ENCODE measurements at places on chromosomes 7 and 10.

GRCh38 chr10:35412900-35413491 lies 76.7 kb downstream of the CCNY start:
- DNase-seq: no peak

DNA sequence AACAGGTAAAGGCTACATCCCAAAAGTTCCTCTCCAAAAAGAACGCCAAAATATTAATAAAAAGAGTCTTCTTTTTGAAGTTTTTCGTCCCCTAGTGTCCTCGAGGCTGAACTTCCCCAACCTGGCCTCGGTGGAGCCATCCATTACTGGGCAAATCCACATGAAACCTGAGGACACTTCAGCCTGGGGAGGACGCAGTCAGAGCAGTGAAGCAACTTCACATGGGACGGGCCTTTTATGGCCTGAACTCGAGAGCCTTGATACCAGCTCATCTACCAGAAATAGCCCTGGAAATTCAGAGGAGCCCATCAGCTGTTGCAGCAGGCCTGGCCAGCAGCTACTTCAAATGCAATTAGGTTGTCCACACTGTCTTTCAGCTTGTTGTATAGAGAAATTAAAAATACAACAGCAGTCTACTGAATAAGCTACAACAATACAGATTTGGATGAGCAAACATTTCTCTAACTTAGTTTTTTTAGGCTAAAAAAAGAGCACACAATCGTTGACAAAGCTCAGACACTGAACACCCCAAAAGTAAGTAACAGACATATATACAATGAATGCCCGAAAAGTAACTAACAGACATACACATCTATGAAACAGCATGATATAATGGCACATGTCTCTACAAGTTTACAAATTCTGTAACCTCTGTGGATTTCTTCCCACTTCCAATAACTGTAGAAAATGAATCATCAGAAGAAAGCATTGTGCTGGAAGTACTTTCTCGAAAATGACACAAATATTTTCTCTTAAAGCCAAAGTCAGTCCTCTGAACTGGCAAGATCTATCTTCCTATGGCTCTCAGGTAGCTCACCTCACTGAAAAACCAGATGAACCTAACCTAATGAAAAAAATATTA lies at the start of gene SVIL:
Gene SVIL (minus strand): TSS at position 208 of the 862 bp plus-strand sequence. CDS start 79,913 bp downstream, outside the sequence.
- peak; percentile 55 for DNase-seq

DNA sequence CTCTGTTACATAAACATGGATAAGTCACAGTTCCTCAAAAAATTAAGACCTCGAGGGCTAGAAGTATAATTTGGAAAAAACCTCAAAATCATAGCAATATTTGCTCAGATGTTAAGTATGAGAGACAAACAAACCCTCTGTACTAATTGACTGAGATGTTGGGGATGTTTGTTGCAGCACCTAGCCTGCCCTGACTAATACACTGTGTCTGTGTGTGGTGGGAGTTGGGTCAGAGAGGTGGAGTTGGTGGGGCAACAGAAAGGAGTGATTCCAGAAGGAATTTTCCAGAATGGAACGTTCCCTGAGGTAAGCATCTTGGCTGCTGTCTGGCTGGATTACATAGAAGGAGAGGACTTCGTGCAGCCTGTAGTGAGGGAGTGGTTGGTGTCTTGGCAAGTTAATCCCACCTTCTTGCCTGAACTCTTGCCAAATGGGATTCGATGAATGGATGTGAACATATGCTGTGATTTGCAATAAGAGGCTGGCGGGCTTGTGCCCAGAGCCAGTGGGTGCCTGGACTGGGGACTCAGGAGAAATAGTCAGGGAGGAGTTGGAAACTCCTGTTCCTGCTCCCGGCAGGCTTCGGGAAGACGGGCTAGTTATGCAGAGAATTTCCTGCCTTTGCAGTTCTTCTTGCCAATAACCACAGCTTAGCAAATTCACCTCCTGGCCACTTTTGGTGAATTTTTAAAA lies 9.3 kb upstream of the FAM180A start:
- DNase-seq: no peak

DNA sequence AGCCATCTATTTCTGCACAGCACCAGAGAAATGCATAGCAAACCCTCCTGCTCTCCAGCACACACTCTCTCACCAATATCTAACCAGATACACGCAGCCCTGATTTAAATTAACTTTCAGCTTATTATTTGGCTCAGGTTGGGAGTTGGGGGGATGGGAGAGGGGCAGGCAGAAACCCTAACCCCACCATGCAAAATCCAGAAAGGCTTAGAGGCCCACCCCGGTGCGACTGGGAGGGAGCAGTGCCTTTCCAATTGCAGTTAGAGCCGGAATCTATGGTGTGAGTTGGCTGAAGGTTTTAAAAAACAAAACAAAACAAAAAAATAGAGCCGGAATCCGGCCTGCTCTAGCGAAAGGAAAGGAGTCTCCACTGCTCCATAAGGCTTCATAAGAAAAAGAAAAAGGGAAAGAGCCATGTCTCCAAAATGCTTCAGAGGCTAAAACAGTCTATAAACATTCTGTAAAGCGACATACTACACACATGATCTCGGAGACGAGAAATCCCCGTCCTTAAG lies 2.9 kb downstream of the IGF2BP3 start:
- DNase-seq: peak; percentile 8

DNA sequence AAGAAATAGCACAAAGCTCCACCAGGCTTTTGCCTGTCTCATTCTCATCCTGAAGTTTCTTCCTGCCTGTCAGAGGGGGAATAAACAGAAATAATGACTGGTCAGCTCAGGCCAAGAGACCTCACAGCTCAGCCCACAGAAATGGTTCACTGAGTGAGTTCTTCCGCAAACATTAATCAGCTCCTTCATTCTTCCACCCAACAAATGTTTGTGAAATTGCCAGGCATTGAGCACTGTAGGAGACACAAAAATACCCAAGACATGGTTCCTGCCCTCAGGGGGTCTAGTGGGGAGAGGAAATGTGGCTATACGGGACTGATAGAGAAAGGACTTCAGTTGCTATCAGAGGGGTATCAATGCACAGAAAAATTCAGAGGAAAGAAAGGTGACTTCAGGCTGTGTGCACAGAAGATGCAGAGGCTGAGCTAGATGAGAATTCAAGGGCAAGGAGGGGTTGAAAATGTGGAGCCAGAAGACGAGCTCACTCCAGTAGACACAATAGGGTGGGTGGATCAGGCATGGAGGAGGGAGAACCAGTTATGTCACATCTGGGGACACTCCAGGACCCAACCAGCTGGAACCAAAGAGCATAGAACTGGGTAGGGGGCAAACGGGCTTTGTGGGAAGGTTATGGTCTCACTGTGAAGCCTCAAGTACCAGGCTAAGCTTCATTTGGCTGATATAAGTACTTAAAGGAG lies 20.9 kb downstream of the MYOF start:
- no peak for DNase-seq

- DNase-seq: no peak
These were observed 755 bp downstream of the FRMPD2 start for GRCh38 chr10:48273741-48274140.

- no peak for DNase-seq
These were observed 19.5 kb downstream of the EVX1 start for GRCh38 chr7:27262121-27262520.

DNA sequence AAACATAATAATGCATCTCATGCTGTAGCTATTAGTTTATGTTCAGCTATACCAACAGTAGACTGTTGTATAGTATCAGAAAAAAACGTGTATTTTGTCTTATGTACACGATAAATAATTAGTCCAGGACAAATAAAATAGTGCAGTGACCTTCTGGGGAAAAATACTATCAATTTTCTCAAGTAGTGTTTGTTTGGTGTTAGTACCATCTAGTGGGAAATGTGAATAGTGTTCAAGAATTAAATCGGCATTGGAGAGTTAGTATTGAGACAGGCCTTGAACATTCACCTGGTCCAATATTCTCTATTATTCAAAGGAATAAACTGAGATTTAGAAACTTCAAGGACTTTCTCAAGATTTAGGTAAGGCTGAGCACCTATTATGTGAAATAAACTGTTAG lies 21.7 kb upstream of the OR2A5 start:
- no peak for DNase-seq

GRCh38 chr7:116727432-116728009 lies 55.5 kb downstream of the MET start:
- no peak for DNase-seq

DNA sequence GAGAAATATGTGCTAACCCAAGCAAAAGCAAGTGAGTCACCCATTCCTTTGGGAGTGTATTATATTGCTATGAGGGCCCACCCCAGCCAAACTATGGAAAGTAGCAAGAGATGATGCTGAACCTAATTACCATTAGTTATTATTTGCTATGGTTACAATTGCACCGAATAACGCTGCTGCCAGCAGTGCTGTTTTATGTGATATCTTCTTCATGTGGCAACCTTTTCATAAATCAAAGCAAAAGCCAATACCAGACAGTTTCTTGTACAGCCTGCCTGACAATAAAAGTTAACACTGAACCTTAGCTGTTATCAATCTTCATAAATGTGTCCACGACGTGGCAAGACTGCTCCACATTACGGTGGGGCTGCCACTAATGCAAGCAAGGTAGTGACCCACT lies 241.7 kb upstream of the PLXNA4 start:
- DNase-seq: peak; percentile 18

- DNase-seq: no peak
These were observed 14.2 kb downstream of the RAB11FIP2 start for GRCh38 chr10:118032564-118032963.

- no peak for DNase-seq
These were observed 562.8 kb downstream of the SUGCT start for GRCh38 chr7:40697653-40698052.

- no peak for DNase-seq
These were observed 231.6 kb downstream of the TEX36 start for GRCh38 chr10:125451319-125451718.

GRCh38 chr7:65960351-65961074 lies 21.5 kb downstream of the GUSB start:
- DNase-seq: no peak

- no peak for DNase-seq
These were observed 350.2 kb upstream of the SHH start for GRCh38 chr7:156162451-156162850.
